Activated CD4-positive, CD25-positive, alpha-beta regulatory T cell (primary cell): ENCODE measurements at places on chromosomes 7 and 10.

- DNase-seq = no peak
Observed at GRCh38 chr10:98195120-98195519, 60.7 kb downstream of the R3HCC1L start.

DNA sequence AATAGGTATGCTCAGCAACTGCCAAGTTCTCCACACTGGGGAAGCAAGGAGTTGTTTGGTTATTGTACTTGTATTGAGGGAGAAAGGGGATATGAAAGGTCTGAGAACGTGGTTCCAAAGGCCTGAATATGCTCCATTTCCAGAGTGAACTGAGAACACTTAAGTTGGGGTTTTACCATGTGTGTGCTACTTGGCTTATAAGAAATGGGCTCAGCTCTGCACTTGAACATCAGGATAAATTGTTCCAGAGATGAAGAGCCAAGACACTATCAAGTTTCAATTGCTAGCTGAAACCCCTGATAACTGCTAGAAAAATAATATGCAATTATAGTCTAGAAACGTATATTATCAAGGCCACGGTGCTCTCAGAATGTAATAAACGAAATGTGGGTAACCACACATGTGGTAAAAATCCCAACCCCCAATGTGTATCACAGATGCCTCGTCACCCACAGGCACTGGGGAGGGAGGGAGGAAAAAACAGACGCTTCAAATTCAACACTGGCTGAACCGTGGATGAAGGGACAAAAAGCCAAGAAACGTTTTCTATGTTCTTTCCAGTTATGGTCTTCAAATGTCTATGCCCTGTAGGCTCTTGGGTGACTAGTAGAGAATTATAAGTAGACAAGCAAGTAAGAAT is 16.3 kb downstream of the ELMO1 start:
- no peak for DNase-seq

- no peak for DNase-seq
Observed at GRCh38 chr7:50142425-50143017, 49.5 kb upstream of the ZPBP start.

- no peak for DNase-seq
Observed at GRCh38 chr7:4748231-4748681, 27.2 kb upstream of the AP5Z1 start.

DNA sequence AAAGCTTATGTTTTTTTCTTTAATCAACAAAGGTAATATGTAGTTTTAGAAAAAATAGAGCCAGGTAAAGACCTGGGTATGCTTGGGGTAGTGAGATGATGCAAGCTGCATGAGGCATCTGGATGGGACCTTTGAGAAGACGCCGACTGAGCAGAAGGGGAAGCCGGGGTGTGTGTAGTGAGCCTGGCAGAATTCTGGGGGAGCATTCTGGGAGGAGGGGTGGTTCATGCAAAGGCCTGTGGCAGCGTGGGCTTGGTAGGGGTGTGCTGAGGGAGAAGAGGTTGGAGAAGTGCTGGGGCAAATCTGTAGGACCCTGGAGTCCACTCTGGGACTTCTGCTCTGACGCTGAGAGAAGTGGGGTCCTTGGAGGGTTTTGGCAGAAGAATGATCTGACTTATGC is 33.9 kb upstream of the SHH start:
- DNase-seq = no peak

- peak; percentile 50 for DNase-seq
Observed at GRCh38 chr10:71569775-71570588, 149.6 kb downstream of the C10orf105 start.

- peak; percentile 20 for DNase-seq
Observed at GRCh38 chr10:90857635-90858460, at the start of gene HTR7. TSS of gene HTR7 (minus strand) at chr10:90858039. CDS start at chr10:90857671, 368 bp downstream.

- no peak for DNase-seq
Observed at GRCh38 chr7:21763818-21764217, 181.9 kb downstream of the CDCA7L start.

- DNase-seq = no peak
Observed at GRCh38 chr7:111183321-111183720, 92.4 kb downstream of the LRRN3 start.

- peak; percentile 1 for DNase-seq
Observed at GRCh38 chr7:35624299-35625186, 70.4 kb downstream of the HERPUD2 start.

DNA sequence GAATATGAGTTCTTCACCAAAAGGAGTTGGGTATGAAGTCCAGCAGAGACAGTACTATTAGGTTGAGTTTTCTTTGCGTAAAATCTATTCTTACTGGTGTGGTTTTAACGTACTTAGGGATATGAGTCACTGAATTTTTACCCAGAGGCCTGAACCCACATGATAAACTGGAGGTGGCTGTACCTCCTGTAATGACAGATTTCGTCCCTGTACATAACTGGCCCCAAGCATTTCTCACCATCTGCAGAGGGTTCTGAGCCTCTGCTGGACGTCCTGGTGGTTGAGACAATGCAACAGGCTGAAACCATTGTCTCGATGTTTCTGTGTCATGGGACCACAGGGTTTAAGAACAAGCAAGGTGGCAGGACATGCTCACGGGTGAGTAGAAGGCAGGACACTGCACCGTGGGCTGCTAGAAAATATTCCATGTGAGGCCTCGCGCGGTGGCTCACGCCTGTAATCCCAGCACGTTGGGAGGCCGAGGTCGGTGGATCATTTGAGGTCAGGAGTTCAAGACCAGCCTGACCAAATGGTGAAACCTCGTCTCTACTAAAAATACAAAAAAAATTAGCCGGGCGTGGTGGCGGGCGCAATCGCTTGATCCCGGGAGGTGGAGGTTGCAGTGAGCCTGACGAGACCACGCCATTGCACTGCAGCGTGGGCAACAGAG is 233.9 kb downstream of the DNAJB6 start:
- no peak for DNase-seq

- DNase-seq = no peak
Observed at GRCh38 chr7:75928568-75928914, 13.6 kb downstream of the POR start.

DNA sequence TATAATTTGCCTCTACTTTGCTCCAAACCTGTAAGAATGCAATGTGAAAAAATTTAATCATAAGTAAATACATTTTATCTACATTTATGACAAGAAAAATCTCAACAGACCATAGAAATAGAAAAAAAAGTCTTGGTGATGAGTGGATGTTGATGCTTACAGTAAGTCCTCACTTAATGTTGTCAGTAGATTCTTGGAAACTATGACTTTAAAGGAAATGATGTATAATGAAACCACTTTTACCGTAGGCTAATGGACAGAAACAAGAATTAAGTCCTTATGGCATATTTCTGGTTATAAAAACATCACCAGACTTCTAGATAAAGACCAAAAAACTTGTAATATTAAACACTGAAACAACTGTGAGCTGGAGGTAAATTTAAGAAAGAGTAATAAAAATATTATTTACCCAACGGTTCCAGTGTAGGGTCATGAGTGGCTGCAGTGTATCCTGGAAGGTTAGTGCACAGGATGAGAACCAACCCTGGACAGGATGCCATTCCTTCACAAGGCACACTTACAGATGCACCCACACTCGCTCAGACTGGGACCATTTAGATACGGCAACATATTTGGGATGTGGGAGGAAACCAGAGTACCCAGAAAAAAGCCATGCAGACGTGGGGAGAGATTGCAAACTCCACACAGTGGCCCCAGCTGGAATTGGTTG is 76.3 kb downstream of the GLCCI1 start:
- DNase-seq = no peak

DNA sequence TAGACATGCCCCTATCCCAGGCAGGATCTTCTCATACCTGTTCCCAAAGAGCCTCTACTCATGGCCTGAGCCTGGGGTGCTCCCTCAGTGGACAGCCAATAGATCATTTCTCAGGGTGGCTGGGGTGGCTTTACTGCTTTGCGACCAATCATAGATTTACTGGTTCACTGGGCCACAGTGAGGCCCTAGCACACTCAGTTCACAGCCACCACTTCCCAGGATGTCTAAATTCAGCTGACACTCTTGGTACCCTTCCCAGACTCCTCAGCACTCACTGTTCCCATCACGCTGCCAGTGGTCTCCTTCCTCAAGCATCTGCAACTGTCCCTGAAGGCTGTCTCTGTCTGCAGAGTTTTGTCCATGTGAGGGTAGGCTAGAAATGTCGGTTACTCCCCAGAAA is 50.6 kb downstream of the ARHGAP22 start:
- no peak for DNase-seq

DNA sequence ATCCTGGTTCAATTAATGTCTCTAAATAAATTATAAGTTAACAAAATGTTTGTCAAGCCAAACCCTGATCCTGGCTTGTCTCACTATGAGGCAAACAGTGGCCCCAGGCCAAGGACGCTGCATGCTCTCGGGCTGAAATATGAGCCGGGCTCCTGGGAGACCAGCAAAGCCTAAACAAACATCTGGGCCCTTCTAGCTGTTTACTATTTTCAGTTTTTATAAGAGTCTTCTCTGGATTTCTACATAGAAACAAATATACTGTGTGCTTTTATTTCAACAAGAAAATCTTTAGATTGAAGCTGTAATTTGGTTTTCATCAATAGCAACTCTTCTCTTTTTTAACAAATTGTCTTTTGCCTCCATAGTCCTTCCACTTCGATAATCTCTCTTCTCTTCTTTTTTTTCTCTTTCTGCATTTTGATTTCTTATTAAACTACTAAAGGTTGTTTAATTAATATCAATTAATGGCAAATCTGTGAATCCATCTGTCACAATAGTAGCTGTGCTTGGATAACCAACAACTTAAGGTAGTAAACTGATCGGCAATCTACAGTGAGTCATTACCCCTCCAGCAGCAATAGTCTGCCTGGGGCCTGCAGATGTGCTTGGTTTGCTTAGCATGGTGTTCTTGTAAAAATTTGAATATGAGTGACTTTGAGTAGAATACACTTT is 83.3 kb upstream of the DNAJC1 start:
- DNase-seq = no peak

GRCh38 chr7:133602291-133602690 is 349.4 kb downstream of the EXOC4 start:
- no peak for DNase-seq

DNA sequence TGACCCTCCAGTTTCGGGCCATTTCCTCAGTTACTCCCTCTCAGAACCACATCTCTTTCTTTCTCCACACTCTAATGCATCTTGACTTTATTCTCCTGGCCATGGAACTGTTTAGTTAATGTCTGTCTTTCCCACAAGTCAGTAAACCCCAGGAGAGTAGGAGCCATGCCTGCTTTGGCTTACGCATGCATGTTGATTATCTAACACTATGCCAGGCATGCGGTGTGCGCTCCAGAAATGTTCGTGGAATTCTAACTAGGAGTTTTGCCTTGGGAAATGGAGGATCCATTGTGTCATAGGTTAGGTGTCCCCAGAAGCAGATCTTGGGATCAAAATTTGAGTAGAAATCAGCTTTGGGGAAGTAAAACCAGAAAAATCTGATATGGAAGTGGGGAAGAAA is 308.9 kb downstream of the GRID1 start:
- DNase-seq = no peak

GRCh38 chr10:77317221-77317620 is 320.4 kb downstream of the KCNMA1 start:
- no peak for DNase-seq

DNA sequence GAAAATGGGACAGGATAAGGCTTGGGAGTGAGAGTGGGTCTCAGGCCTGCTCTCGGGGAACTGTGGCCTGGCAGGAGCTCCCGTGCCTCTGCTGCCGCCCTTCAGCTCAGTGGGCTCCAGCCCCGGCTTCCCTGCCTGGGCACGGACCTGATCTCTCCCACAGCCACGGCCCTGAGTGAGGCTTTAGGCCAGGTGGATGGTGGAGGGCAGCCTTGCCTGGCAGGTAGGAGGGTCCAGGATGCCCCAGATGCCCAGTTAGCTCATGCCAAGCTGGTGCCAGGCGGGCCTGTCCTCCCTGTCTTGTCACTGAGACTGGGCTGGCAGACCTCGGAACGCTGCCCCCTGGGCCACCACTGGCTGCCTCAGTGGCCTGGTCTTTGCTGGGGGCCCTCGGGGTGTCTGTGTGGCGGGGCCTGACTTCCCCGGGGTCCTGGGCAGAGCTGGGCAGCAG is 116.6 kb downstream of the INPP5A start:
- no peak for DNase-seq

GRCh38 chr10:115141254-115141653 is 48.1 kb downstream of the ATRNL1 start:
- no peak for DNase-seq

DNA sequence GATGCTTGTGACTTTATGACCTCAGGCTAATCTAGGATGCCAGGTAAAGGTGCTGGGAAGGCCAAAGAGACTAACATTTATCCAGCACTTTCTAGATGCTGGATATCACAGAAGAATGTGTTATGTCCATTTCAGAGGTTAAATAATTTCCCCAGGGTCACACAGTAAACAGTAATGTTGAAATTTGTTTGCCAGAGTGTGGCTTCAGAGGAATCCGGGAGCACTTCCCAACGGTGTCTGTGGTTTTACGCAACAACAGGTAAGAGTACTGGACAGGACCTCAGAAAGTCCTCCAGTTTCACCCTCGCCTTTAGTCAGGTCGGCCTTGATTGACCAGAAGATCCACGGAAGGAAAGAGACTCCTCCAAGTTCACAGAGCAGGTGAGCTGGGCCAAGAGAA is 1.7 kb downstream of the SHTN1 start:
- no peak for DNase-seq

GRCh38 chr10:58373442-58373827 is 11.8 kb upstream of the TFAM start:
- DNase-seq = no peak

DNA sequence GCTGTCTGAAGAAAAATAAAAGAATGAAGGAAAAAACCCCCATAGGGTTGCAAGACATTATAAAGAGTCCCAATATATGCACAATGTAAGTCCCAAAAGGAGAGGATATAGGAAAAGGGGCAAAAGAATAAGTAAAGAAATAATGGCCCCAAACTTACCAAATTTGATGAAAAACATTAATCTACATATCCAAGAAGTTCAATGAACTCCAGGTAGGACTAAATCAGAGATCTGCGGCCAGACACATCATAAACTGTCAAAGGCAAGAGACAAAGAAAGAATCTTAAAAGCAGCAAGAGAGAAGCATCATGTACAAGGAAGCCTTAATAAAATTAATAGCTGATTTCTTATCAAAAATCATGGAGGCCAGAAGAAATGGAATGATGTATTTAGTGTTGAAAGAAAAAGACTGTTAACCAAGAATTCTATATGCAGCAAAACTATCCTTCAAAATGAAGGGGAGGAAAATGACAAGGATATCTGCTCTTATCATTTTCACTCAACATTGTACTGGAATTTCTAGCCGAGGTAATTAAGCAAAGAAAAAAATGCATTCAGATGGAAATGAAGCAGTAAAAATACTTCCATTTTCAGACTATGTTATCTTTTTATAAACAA is 95.7 kb upstream of the GLI3 start:
- no peak for DNase-seq
